ENCODE measurements at places on chromosomes 13 and 19.

DNA sequence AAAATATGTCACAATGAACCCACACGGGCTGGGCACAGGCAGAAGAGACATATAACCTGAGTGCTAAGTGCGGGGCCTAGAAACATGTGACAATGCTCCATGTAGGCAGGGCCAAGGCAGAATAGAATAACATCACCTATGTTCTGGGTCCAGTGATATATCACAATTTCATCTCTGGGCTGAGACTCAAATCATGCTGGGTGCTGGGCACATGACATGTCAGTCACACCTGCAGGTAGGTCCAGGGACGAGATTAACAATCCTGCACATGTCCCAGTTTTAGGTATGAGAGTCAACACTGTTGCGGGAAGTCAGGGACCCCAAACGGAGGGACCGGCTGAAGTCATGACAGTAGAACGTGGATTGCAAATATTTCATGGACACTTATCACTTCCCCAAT, 50.3 kb downstream of the ZNF99 start:
- DNase-seq, result no peak

GRCh38 chr19:6048348-6048747, 62.0 kb downstream of the RFX2 start:
- no peak for DNase-seq

GRCh38 chr13:73943137-73943964, 190.9 kb downstream of the KLF12 start:
- no peak for DNase-seq

DNA sequence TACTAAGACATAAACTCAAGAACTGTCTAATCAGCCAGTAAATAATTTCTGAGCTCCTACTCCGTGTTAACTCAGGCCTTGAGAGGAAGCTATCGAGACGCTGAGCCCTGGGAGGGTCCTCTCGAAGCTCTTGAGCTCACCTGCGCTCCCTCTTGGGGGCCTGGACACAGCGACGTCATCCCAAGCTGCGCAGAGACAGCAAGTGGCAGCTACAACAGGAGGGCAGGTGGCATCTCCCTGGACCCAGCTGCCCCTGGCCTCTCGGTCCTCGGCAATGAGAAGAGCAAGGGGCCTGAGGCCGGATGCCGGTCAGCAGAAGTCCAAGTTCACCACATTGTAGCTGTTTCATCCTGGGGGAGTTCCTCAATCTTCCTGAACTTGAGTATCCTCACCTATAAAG, 30.5 kb upstream of the TUBGCP3 start:
- DNase-seq, result no peak

GRCh38 chr19:53057904-53058580, 13.5 kb downstream of the ERVV-2 start:
- no peak for DNase-seq

Measured in stimulated activated CD4-positive, alpha-beta T cell treated with anti-CD3 and anti-CD28 coated beads, Interleukin-1b, Interleukin-23, amount 100 ng/mL, for 1 hour (primary cell).